NCI-H1092 (cell line): ENCODE measurements at places on chromosomes 11 and 22.

DNA sequence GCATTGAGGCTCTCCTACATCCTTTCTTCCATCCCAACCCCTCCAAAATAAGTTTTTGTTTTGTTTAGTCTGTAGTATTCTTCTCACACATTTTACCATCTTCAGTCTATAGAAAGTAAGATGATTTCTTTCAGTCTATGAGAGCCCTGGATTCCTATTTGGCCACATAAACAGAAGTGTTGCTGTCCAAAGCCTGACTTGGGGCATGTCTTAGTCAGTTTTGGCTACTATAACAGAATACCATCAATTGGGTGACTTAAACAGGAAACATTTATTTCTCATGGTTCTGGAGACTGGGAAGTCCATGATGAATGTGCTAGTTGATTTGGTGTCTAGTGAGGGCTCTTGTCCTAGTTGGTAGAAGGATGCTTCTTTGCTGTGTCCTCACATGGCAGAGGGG is 146.8 kb upstream of the DDI1 start:
- no peak for DNase-seq

DNA sequence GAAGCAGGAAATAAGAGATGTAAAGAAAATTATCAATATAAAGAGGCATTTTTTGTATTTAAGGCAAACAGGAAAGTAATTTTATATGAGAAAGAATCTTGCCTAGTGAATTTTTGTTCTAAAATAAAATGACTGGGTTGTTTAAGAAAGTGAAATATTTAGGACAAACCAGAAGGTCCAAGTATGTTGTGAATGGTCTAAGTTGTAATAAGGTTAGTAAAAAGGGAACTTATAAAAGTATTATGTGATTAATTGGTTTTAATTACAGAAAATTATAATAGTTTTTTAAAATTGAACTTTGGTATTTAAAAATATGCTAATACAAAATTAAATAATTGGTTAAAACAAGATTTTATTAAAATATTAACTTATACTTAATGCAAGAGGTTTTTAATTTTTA is 26.6 kb upstream of the EI24 start:
- DNase-seq: no peak

DNA sequence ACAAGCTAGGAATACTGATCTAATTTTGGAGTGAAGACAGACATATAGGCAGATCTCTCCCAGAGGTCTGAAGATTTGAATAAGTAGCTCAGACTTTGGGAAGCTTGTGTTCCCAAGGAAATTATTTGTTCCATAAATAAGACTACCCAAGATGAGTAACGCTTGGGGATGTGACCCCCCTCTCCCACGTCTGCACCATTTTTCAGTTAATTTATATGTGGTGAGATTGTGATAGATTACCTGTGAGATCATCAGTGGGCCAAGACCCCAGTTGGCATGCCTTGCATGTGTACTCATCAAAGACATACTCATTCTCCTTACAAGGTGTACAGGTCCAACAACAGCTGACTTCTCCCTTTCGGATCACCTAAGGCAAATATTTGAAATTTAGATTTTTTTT is 252.8 kb upstream of the CTSC start:
- DNase-seq: no peak

DNA sequence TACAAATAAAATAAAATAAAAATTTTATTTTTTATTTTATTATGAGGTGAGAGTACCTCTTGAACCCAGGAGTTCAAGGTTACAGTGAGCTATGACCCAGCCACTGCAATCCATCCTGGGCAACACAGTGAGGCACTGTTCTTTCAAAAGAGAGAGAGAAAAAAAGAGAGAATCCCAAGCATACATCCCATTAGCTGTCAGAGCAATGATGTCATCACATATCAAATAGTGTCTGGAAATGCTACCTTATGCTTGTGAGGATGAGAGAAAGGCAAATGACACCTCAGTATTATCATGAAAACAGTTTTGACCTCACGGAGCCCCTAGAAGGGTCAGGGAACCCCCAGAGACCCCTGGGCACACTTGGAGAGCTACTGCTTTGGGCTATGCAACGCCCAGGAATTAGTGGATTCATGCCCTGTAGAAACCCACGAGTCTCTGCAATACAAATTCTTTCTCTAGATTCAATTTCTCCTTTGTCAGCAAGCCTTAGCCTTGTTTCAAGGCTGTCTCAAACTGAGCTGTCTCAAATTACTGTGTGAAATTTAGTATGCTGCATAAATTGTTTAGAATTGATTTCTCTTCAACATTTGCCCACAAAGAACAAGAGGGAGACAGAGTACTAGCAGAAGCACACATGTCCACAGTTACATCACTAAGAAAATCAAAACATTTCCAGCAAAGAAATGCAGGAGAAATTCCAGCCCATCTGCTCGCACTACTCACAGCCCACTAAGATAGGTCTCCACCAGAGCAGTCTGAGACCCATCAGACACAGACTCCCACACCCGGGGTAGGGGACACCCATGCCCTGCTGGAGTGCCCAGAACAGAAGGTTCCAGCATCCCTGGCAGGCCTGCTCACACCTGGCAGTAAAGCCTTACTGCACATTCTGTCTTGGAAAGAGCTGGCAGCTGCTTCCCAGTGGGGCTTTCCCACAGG is 18.1 kb downstream of the DGCR2 start:
- DNase-seq: no peak

- no peak for DNase-seq
These were observed 169.8 kb downstream of the GUCY1A2 start for GRCh38 chr11:106848526-106848925.

DNA sequence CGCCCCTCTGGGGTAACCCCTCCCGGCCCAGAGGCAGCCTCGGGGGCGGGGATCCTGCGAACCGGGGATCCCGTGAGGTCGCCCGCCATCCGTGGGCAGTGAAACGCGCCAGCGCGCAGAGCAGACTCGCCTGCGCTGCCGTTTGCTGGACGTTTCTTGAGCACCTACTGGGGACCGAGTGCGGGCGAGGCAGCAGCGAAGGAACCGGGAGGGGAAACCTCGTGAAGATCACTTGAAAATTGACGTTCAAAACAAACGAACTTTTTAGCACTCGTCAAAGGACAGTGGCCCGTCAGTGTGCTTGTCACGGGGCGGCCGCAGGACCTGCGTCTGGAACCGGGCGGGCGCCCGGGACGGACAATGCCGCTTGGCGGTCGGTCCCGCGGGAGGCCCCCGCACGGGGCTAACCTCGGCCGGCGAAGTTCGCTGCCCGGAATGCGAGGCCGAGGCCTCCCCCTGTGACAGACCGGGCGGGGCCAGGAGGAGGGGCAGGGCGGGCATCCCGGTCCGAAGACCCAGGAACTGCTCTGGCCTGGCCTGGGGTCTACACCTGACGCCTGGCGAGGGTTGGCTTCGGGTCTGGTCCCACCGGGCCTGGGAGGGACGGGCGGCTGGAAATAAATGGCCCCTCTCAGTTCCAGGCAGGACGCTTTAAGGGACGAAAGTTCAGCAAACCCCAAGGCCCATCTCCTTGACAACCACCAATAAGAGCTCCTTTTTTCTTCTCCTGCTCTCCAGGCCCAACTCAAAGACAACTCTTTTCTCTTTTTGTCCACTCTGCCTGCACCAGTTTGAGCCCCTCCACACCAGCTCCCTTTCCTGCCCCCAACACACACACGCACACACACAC is 723 bp upstream of the SCUBE1 start:
- no peak for DNase-seq

DNA sequence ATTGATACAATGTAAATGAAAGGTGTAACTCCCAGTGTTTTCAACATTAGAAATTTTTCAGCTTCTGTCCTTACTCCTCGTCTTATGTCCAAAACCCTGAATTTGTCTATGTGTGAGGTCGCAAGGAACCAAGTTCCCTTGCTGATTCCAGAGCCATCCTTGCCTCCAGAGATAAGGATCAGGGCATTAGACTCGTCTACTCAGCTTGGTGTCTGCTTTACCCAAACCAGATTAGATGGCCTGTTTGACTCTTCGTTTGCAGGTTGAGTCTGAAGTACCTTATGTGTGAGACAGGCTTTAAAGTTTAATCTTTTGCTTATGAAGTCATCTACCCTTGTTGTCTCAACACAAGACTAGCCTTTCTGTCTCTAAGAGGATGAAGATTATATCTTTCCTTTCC is 55.6 kb downstream of the SPECC1L start:
- no peak for DNase-seq

DNA sequence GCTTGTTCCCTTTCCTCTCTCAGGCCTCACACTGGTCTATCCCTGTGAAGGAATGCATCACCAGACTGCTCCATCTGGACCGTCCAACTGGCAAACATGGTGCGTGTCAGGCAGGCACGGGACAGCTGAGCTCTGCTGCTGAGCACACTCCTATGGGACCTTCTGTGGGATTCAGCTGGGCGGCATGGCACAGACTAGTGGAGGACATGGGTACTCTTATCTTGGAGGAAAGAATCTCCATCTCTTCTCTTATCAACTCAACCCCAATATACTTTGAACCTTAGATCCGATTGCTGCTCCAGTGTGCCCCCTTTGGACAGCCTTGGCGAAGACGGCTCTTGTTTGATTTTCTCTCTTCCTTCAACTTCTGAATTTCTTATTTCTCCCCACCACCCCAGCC is 593.6 kb downstream of the ETS1 start:
- no peak for DNase-seq

GRCh38 chr11:43923406-43924111 is 18.9 kb upstream of the C11orf96 start:
- no peak for DNase-seq
